Thymus (tissue), 14 donors: ENCODE measurements at places on chromosomes 11 and 22. TPM values are rescaled to one million over a fixed set of nuclear protein-coding genes. Genes with fewer than 3 reads are reported as not detected.

The IL17REL gene
- 5.9 TPM for total RNA-seq

The PRG3 gene
- 83.9 TPM for total RNA-seq

The PRCP gene
- 51.7 TPM for total RNA-seq

The SAA4 gene
- 0.61 TPM for total RNA-seq

The MMP27 gene
- not detected for total RNA-seq

The ACR gene
- not detected for total RNA-seq

The TMEM45B gene
- 0.38 TPM for total RNA-seq

The KIAA1671 gene
- 4.1 TPM for total RNA-seq

The MTA2 gene
- total RNA-seq = 121 TPM

The DDX25 gene
- 0.80 TPM for total RNA-seq

The RNF214 gene
- 7.1 TPM for total RNA-seq

The CRYBB1 gene
- total RNA-seq = 0.85 TPM

GRCh38 chr11:102345904-102346303 is 1.1 kb upstream of the BIRC2 start:
- DNase-seq = no peak

DNA sequence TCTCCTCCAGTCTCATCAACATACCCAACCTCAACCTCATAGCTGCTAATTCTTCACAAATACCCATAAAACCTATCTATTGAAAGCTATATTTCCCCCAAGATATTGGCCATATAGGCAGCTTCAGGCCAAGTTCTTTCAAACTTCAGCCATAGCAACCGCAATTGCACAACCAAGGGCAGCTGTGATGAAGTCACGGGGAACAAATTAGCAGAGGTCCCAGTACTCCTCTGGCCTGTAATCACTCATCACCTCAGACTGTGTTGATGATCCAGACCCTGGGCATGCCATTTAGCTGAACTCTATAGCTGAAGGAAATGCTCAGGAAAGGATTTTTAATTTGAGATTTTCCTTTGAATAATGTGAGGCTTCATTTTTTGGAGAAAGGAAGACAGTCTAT is 84.1 kb downstream of the SLC1A2 start:
- DNase-seq = no peak

DNA sequence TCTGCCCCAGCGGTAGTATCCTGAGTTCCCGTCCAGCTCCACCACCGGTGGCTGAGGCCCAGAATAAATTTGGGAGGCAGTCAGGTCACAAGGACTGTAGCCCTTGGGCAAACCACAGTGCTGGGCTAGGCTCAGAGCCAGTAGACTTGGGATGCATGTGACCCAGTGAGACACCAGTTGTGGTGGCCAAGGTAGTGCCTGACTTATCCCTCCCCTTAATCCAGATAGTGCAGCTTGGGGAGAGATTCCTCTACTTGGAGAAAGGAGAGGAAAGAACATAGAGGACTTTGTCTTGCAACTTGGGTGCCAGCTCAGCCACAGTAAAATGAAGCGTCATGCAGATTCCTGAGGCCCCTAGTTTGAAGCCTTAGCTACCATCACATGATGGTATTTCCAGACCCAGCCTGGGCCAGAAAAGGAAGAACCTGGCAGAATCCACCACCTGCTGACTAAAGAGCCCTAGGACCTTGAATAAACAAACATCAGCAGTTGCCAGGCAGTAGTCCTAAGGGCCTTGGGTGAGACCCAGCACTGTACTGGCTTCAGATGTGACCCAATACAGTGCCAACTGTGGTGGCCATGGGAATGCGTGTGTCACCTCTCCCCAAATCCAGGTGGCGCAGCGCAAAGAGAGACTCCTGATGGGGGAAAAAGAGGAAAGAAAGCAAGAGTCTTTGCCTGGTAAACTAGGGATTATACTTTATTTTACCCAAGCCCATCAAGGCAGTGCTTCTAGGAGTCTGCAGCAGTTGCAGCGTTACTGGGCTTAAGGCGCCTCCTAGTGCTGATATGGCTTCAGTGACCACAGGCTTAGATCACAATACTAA is 17.0 kb upstream of the DDX10 start:
- DNase-seq = peak; percentile 13

- no peak for DNase-seq
Measured at GRCh38 chr11:64687204-64687603, 35.8 kb downstream of the NRXN2 start.

DNA sequence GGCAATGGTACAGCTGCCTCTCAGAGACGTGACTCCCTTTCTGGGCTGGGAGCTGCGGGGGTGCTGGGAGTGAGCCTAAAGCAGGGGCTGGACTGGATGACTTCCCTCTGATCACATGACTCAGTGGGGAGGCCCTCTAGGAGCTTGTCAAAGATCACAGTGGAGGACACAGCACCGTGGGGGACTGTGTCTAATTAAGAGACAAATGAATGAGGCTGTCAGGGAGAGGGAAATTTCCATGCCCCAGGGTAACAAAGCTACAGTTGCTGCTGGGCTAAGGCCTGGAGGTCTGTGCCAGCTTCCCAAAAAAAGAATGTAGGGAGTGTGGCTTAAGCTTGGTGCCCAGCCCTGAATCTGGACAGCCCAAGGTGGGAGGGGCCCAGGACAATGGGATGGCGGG is 262.8 kb upstream of the PLET1 start:
- no peak for DNase-seq

DNA sequence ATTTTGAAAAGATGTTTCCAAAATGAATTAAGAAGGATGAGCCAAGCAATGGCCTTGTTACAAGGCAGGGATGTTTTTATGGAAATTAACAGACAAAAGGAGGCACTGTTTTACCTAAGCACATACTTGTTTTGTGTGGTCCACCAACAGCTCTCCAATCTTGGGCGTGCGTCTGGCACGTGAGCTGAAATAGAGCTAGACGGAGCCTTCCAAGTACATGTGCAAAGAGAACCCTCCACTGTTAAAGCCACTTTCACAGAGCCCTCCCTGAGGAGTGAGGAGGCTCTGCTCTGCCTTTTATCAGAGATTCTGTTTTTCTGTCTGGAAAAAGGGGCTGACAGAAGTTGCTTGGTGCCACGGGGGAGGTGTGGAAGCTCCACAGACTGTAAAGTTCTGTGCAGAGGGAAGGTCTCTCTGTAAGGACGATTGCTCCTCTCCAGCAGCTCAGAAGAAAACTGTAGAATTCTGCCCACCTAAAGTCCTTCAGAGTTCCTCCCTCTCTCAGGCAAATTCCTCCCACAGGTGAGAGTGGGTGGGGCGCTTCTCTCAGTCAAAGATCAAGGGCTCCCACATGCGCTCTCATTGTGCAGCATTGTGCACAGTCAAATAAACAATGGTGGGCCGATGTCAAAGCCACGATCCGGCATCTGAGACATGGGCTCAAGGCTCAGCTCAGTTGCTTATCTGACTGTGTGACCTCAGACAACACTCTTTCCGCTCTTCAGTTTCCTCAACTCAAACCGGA is 92.6 kb upstream of the CSNK2A3 start:
- DNase-seq = no peak

DNA sequence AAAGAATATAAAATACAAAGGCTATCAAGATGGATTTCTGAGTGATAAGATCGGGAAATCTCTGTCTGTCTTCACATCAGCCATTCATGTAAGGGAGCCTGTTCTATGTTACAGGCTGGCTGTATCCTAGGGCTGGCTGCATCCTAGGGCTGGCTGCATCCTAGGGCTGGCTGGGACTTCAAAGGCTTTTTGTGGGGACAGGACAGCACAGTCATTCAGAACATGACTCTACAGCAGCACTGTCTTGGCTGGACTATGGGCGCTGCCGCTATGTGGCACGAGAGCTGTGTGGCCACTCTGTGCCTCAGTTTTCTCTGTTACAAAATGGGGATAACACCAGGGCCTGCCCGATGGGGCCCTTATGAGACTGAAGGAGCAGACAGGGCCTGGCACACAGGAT is 10.2 kb downstream of the ADAMTS8 start:
- no peak for DNase-seq

GRCh38 chr11:8665222-8665621 is 17.2 kb downstream of the TRIM66 start:
- DNase-seq = no peak

GRCh38 chr11:27233654-27234042 is 129.4 kb downstream of the CCDC34 start:
- no peak for DNase-seq

DNA sequence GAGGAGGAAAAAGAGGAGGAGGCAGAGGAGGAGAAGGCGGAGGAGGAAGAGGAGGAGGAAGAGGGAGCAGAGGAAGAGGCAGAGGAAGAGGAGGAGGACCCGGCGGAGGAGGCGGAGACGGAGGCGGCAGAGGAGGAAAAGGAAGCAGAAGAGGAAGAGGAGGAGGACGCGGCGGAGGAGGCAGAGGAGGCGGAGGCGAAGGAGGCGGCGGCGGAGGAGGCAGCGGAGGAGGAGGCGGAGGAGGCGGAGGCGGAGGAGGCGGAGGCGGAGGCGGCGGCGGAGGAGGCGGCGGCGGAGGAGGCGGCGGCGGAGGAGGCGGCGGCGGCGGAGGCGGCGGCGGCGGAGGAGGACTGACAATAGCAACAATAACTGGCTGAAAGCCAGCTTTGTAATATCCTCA is 616.6 kb downstream of the TBC1D22A start:
- no peak for DNase-seq

DNA sequence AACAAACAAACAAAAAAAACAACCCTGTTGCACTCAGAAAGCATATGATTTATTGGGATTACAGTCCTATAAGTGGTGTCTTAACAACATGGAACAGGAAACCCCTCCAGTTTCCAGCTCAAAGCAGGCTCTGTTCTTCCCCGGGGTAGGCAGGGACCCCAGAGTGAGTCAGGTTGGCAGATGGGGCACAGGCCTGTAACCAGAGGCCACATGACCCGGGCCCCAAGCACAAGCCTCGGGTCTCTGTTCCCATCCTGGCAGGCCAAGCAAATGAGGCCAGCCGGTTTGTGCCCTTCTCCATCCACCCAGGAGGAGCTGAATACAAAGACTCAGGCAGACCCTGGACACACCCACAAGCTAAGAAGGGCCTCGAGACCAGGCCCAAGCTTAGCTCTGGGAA is 75.8 kb downstream of the NAT10 start:
- DNase-seq = no peak

DNA sequence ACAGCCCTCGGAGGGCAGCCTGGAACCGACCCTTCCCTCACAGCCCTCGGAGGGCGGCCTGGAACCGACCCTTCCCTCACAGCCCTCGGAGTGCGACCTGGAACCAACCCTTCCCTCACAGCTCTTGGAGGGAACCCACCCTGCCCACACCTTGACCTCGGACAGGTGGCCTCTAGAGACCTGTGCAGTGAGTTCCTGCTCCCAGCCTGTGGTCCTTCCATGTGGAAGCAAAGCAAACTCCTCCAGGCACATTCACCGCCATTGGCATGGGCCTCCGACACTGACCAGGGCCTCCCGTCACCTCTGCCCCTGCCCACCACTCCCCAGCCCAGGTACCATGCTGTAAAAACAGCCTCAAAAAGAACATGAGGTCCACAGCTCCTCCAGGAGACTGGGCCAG is 272.1 kb downstream of the BRD1 start:
- DNase-seq = no peak

- DNase-seq = no peak
Measured at GRCh38 chr11:126863294-126863997, 137.1 kb downstream of the KIRREL3 start.

GRCh38 chr11:121099885-121100284 is 1.2 kb upstream of the TECTA start:
- no peak for DNase-seq

- DNase-seq = no peak
Measured at GRCh38 chr22:46353483-46354105, 18.1 kb downstream of the TRMU start.

GRCh38 chr11:35173011-35173511 is 34.1 kb downstream of the CD44 start:
- DNase-seq = no peak

GRCh38 chr11:123060277-123061000 is 1.5 kb downstream of the HSPA8 start:
- DNase-seq = no peak

DNA sequence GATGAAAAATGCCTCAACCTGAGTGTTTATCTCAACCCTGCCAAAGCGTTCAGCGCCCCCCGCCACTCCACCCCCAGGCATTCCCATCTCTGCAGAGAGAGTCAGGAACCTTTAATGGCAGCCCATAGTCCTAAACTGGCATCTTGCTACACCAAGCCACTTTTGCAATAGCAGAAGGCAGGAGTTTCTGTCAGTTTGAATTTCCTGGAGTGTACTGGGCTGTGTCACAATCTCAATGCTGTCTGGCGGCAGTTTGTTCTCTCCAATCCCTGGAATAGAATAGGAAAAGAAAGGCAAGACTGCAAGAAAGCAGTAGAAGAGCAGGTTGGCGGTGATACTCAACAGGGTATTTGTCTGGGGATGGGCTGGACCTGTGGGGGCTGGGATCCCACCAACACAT is 32.9 kb upstream of the FLI1 start:
- no peak for DNase-seq

GRCh38 chr11:76086743-76087635 is 119.3 kb downstream of the WNT11 start:
- DNase-seq = no peak

DNA sequence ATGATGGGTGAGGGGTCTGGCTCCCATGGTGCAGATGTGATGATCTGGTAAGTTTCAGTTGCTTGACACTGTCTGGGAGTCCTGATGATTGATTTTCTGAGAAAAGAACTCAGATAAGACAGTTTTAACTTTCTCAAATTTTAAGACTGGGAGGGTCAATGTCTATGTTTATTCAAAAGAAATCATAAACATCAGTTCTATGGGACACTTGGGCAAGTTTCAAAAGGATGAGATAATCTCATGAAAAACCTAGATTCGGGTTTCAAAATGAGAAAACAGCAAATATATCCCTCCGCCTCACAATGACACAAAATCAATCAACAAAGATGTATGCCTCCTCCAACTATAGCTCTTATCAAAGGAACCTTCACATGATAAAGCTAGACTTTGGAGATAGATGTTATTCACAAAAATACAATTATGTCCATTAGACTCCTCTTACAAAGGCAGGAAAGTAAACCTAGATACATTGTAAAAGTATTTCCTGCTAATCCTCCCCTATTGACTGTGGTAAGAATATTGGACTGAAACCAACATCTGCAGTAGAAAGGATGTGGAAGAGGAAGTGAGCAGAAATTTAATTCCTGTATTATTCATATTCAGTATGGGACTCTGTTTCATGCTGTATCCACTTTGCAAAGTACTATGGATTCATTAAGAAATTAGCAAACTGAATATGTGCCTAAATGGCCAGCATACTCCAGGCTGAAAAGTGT is 21.6 kb downstream of the SVIP start:
- DNase-seq = no peak

DNA sequence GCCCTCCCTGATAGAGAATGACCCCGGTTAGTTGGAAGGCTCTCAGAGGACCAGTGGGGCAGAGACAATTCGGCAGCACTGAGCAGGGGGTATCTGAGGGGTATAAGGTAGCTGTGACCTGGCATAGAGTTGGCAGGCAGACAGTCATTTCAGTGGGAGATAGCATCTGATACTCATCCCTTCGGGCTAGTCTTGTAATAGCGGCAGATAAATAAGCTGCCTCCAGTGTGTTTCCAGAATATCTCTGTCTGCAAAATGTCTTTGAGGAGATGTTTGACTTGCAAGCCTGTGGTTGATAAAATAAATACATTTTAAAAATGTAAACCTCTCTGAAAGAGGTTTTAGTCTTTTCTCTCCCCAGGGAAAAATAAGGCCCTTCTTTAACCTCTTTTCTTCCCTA is 54.2 kb downstream of the TEAD1 start:
- DNase-seq = no peak
